Body of pancreas (tissue), 4 donors: ENCODE measurements at places on chromosomes 12 and 14. TPM values are rescaled to one million over a fixed set of nuclear protein-coding genes. Genes with fewer than 3 reads are reported as not detected.

Gene TCTN2
- total RNA-seq = 5.3 TPM

Gene SPRING1
- 9.1 TPM for total RNA-seq

Gene CLEC2D
- total RNA-seq = 7.5 TPM

Gene SLC5A8
- not detected for total RNA-seq

Gene CLEC14A
- 9.9 TPM for total RNA-seq

Gene CIROP
- total RNA-seq = not detected

Gene RTN1
- total RNA-seq = 8.6 TPM

Gene ANKRD9
- 49.8 TPM for total RNA-seq

Gene HOXC6
- total RNA-seq = not detected

Gene RHEBL1
- total RNA-seq = not detected

Gene ZBTB42
- 10.6 TPM for total RNA-seq

Gene PPFIBP1
- total RNA-seq = 63.9 TPM

Gene CARMIL3
- total RNA-seq = 0.78 TPM

Gene SIX4
- 4.0 TPM for total RNA-seq

Gene EPS8
- 31.6 TPM for total RNA-seq

Gene TAS2R13
- total RNA-seq = 2.3 TPM

Gene ADAM20
- 3.1 TPM for total RNA-seq

Gene KERA
- total RNA-seq = not detected

Gene RAP1B
- 74.5 TPM for total RNA-seq
